HCT116 (cell line): ENCODE measurements at places on chromosomes 13 and 19. TPM values are rescaled to one million over a fixed set of nuclear protein-coding genes. Genes with fewer than 3 reads are reported as not detected.

STXBP2 gene
- total RNA-seq = 141 TPM

- no peaks in the 10 kb centered on the region for H3K27me3 ChIP-seq
- H3K4me3 ChIP-seq = no peak overlapping the region
- no peaks in the 10 kb centered on the region; the same call in 1 of the 2 replicates for H3K36me3 ChIP-seq
- DNase-seq = no peak
- H3K27ac ChIP-seq = no peak overlapping the region
These were observed 49.4 kb upstream of the SLC15A1 start for GRCh38 chr13:98801626-98802418.

CCDC70 gene
- not detected for total RNA-seq

CEBPA gene
- total RNA-seq = 7.0 TPM

DNA sequence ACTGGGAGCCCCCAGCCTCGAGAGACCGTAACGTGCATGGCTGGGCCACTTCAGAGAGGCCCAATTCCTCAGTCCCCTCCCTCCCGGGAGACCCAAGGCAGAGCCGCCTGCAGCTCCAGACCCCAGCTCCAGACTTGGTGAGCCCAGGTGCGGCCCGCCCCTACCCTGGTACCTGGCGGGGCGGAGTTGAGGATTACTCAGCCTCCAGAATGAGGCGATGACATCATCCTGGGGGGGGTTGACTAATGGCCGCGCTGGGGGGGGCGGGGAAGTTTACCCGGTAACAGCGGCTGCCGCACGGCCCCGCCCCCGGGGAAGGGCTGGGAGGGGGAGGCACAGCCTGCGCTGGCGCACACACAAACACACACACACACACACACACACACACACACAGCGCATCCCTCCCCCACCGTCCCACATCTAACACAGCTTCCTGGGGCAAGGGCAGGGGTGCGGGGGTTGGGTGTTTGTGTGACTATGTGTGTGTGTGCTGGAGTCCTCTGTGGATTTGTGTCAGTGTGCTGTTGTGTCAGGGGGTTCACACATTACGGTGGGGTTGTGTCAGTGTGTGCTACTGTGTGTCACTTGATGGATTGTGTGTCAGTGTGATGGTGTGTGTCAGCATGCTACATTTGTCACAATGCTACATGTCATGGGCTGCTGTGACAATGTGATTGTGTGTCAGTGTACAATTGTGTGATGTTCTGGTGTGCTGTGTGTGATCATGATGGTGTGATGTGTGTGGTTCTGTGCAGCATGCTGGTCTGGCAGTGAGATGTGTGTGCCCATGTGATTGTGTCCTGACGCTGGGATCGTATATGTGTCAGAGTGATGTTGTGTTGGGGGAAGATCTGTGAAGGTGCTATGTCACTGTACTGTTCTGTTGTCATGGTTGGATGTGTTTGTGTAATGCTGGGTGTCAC lies 10.3 kb upstream of the BBC3 start:
- no peaks in the 10 kb centered on the region for H3K36me3 ChIP-seq
- H3K27ac ChIP-seq = peak overlapping the region; percentile 51; the same call in 1 of the 2 replicates
- H3K27me3 ChIP-seq = no peaks in the 10 kb centered on the region

DNA sequence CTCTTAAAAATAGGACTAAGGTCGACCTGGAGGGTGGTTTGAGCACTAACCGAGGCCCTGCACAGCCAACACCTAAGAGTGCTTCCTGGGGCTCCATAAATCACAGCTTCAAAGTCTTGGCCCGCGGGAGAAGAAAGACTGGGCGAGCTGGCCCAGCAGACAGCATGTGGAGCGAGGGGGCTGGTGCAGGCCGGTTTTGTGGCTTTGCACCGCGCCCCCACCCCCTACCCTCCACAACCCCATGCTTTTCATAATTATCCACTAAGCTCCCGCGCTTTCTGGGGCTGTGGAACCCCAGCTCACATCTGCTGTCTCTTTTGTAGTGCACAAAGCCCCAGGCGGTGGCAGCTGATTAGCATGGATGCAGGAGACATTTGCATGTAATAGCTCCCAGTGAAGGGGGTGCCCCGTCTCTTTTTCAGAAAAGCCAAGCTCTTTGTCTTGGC lies 17.1 kb downstream of the CARM1 start:
- no peaks in the 10 kb centered on the region for H3K27me3 ChIP-seq
- H3K36me3 ChIP-seq = no peaks in the 10 kb centered on the region

PPM1N gene
- 5.2 TPM for total RNA-seq

SHANK1 gene
- total RNA-seq = 3.0 TPM

DNA sequence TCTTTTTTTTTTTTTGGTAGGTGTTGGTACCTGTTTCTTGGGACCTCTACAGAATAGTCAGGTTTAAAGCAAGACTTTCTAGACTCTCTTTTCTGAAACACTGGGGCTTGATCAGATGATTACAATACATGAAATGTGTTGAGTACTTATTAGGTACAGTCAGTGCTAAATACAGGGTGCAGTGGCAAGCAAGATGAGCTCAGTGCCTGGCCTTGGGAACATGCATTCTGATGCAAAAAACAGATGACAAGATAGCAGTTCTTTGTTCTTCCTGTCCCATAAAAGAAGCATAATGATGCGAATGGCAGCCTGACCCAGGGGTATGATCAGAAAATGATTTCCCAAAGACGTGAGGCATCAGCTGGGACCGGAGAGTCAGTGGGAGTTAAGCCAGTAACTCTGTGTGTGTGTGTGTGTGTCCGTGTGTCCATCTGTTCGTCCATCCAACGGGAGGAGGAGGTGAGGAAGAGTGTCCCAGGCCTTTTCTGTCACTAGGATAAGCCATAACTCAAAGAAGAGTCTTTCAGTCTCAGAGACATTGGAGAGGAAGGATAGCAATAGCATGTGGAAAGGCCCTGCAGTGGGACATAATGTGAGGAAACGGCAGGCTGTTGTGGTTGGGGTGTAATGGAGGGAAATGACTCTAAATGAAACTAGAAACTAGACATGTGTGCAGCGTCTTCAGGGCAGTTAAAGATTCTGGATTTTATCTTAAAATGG lies 32.2 kb downstream of the SLAIN1 start:
- no peaks in the 10 kb centered on the region for H3K4me1 ChIP-seq
- H3K4me3 ChIP-seq = no peak overlapping the region
- no peak for DNase-seq
- H3K27me3 ChIP-seq = 0 out of 2 replicates have a peak, but pooled peaks cover 6% of the 10 kb centered on the region

TMEM190 gene
- not detected for total RNA-seq

CA11 gene
- 29.6 TPM for total RNA-seq

ZNF507 gene
- 27.4 TPM for total RNA-seq

DNA sequence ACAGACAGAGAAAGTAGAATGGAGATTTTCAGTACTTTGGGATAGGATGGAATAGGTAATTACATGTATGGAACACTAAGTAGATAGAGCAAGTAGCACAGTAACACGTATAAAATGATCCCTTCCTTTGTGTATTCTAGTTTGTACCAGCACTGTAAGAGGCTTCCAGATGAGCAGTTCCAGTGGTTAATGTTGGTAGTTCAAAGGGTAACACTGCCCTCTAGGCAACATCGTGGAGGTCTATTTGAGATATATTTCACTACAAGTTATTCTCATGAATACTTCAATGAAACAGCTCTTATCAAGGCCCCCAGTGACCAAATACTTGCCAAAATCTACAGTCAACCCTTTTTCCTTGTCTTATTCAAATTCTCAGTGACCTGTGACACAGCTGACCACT lies 13.5 kb upstream of the ZNF563 start:
- H3K27me3 ChIP-seq = no peaks in the 10 kb centered on the region
- H3K4me1 ChIP-seq = no peaks in the 10 kb centered on the region
- no peak for DNase-seq

NLRP11 gene
- total RNA-seq = 0.86 TPM

- H3K4me1 ChIP-seq = peaks cover 64% of the 10 kb centered on the region
- peak overlapping the region; percentile 23; the same call in 1 of the 2 replicates for H3K27ac ChIP-seq
- no peak for DNase-seq
These were observed 16.4 kb downstream of the CCDC124 start for GRCh38 chr19:17948931-17949930.

- no peak overlapping the region for H3K27ac ChIP-seq
- H3K4me3 ChIP-seq = no peak overlapping the region
- no peaks in the 10 kb centered on the region for H3K4me1 ChIP-seq
These were observed 22.2 kb downstream of the RCBTB2 start for GRCh38 chr13:48510698-48511097.

DNA sequence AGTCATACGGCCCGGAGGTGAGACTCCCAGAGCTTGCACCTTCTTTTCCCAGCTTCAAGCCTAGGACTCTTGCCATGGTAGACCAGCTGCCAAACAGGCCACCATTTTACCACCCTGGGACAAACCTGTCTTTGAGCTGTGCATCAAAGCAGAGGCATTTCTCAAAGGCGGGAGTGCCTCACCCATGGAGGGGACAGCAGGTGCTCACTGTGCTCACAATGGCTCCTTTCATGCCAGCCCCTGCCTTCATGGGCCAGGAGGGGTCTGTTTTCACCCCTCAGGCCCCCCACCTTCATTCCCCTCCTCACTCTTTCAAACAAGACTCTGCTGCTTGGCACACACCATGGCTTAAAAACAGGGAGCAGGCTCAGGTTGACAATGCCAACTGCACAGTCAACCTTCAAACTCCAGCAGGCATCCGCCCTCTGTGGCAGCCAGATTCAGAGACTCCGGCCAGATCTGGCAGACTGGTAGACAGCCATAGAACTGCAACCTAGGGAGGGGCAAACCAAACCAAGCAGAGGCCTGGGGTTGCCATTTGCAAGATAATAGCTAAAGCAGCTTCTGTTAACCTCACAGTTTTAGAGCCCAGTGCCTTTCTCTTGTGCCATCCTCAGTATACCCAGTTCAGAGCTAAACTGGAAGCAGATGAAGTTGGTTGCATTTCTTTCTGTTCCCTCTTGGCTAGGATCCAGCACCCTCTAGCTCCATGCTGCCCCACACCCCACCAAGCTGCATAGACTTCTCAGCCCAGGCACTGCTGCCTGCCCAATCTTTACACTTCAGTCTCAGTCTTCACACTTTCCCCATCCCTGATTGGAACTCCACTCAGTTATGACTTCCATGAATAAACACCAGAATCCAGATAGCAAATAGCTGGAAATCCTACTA lies 93.9 kb upstream of the SPATA13 start:
- no peaks in the 10 kb centered on the region for H3K27me3 ChIP-seq
- no peak overlapping the region for H3K4me3 ChIP-seq
- H3K27ac ChIP-seq = no peak overlapping the region
- no peak for DNase-seq
- no peaks in the 10 kb centered on the region for H3K4me1 ChIP-seq
- no peaks in the 10 kb centered on the region for H3K36me3 ChIP-seq

- no peaks in the 10 kb centered on the region for H3K27me3 ChIP-seq
- H3K27ac ChIP-seq = no peak overlapping the region
- peak; percentile 37 for DNase-seq
- H3K4me1 ChIP-seq = no peaks in the 10 kb centered on the region
- H3K36me3 ChIP-seq = no peaks in the 10 kb centered on the region
These were observed 46.7 kb downstream of the NOTCH3 start for GRCh38 chr19:15154002-15154612.

FAM216B gene
- not detected for total RNA-seq

CADM4 gene
- 28.7 TPM for total RNA-seq
